ENCODE measurements at places on chromosomes 1 and 21.

DNA sequence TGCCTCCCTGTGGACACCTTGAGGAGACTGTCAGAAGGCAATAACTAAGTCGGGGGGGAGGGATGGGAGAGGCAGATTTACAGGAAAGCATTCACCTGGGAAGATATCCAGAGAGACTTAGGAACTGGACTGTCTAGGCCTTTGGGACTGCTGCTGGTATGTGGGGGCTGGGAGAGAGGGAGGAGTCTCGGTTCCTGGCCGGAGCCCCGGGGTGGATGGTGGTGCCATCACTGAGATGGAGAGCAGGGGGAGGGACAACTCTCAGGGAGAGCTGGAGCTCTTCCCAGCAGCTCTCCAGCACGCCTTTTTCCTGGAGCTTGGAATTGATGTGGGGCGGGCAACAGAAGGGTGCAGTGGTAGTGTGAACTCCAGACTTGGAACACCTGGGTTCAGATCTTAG, 22.1 kb downstream of the PTPRF start:
- DNase-seq: no peak

DNA sequence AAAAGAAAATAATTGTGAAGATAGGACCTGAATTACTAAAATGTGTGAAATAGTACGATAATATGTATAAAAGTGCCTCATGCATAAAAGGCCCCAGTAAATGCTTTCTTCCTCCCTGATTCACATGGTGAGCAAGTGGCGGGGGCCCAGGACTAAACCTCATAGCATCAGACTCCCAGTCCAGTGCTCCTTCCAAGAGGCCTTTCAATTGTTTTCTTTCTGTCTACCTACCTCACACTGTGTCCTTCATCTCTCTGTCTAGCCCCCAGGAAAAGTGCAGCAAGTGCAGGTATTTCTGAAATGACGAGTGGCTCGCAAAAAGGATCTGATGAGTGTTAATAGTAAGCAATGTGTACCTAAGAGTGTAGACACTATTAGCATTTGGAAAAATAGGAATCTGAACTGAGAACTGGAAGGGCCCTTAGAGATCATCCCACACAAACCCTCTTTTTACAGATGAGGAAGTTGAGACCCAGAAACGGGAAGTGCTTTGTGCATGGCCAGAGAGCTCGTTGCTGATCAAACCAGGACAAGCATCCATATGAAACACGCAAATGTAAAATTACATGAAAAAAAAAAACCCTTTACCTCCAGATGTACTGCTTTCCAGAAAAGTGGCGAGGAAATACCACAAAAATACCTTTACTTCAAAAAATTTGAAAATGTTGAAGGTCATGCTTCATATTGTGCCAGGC, 118.2 kb upstream of the HOOK1 start:
- DNase-seq: no peak

DNA sequence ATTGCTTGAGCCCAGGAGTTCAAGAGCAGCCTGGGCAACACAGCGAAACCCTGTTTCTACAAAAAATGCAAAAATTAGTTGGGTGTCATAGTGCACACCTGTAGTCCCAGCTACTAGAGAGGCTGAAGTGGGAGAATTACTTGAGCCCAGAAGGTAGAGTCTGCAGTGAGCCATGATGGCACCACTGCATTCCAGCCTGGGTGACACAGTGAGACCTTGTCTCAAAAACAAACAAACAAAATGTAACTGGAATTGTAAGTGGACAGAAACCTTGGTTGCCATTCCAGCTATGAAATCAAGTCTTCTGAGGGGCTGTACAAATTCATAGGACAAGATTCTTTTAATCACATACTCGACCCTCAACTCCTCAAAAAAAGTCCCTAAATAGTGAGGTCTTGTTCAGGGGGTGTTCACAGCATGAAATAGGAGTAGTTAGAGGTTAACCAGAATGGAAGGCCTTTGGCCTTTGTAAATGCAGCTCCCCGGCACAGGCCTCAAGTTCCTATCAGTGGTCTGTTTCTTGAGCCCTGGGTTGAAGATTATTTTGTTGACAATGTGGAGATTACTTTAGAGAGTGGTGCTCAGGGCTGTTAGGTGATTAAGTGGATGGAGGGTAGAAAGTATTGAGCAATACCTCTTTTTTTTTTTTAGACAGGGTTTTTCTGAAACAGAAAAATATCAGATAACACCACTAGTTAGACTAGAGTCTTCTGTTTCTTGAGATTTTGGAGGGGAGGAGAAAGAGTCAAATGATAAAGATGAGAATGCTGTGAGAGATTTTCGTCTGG, 138.7 kb upstream of the ZNF648 start:
- no peak for DNase-seq

DNA sequence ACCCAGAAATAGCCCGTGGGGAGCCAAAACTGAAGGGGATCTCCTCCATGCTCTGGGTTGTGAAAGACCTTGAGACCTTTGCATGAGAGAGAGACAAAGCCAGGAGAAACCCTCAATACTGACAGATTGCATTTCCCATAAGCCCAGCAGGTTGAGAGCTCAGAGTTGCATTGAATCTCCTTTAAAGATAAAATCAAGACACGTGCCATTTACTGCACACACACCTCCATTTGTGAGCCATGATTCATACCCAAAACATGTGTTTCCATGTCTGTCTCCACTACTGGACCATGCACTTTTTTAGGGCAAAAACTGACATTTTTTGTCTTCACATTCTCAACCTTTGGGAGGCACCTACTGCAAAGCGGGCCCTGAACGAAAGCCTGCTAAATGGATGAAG, 144.0 kb upstream of the NRIP1 start:
- no peak for DNase-seq

GRCh38 chr1:115338457-115338820, 390 bp upstream of the NGF start:
- DNase-seq: no peak

- DNase-seq: no peak
These were observed 1911.8 kb downstream of the MRPL39 start for GRCh38 chr21:23695443-23695842.

DNA sequence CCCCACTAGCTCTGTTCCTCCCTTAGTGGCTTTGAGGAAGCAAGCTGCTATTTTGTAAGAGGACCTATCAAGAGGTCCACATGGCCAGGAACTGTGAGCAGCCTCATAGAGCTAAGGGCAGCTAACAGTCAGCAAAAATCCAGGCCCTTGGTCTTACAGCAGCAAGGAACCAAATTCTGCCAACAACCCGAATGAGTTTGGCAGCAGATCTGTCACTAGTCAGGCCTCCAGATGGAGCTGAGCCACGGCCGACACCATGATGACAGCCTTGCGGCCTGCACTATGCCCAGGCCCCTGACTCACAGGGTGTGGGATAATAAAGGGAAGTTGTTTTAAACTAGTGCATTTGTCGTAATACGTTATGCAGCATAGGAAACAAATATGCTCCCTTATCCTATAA, 28.0 kb upstream of the H3-3A start:
- DNase-seq: no peak

DNA sequence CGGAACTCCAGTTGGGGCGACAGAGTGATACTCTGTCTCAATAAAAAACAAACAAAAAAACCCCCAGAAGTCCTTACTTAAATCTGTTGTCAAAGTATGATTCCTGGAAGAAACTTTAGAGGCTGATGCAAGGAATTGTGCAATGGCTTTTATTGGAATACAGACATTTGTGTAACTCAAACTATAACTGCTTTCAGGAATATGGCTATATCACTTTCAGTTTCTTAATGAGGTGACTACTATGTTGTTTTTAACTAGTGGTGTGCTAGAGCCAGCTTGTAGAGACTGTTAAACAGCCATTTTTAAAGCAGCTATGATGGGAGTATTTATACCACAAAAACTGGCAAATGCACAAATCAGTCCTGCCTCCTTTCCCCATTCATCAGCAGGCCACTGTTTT, 22.7 kb upstream of the DNAJC28 start:
- DNase-seq: no peak

GRCh38 chr1:30184393-30185141, 538.8 kb downstream of the MATN1 start:
- no peak for DNase-seq

GRCh38 chr1:203935321-203935720, 73.9 kb downstream of the SNRPE start:
- DNase-seq: no peak
